ENCODE measurements at places on chromosomes 16 and 17. TPM values are rescaled to one million over a fixed set of nuclear protein-coding genes. Genes with fewer than 3 reads are reported as not detected.

The TNFRSF13B gene
- polyA plus RNA-seq = not detected

DNA sequence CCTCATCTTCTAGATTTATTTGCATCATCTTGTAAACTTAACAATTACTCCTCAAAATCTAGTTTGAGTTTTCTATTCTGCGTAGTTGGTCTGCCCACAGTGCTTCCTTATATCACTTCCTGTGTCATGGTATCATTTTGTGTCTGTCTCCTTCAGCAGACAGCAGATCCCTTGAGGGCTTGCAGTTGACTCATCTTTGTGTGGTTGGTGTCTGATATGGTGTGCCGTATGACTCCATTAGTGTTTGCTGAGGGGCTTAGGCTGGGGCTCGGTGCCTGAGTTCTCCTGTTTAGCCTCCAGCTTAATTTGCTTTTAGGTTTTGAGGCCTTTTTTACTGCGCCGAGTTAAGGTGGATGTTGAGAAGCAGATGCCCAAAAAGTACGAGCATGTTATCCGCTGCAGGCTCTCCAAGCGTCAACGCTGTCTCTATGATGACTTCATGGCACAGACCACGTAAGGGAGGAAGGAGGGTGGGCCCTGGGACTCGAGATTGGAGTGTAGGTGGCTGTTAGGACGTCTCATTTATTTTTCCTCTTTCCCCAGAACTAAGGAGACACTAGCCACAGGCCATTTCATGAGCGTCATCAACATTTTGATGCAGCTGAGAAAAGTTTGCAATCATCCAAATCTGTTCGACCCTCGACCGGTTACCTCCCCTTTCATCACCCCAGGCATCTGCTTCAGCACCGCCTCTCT lies 16.9 kb downstream of the SRCAP start:
- DNase-seq = no peak

- no peak for DNase-seq
These were observed 112.0 kb downstream of the CLEC16A start for GRCh38 chr16:11056090-11056992.

DNA sequence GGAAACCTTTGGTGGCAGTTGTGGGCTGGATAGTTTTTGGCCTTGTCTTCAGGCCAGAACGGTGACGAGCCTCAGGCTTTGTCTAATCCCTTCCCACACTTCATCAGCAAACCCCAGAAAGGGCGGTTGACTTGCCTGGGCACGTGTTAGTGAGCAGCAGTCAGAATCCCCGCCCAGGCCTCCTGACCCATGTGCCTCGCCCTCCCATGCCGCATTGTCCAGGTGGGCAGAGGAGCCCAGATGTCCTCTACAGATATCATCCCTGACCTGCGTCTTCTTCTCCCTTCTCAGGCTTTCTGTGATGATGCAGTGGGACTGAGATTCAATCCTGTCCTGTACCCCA lies 82.5 kb downstream of the OR1D5 start:
- DNase-seq = no peak

DNA sequence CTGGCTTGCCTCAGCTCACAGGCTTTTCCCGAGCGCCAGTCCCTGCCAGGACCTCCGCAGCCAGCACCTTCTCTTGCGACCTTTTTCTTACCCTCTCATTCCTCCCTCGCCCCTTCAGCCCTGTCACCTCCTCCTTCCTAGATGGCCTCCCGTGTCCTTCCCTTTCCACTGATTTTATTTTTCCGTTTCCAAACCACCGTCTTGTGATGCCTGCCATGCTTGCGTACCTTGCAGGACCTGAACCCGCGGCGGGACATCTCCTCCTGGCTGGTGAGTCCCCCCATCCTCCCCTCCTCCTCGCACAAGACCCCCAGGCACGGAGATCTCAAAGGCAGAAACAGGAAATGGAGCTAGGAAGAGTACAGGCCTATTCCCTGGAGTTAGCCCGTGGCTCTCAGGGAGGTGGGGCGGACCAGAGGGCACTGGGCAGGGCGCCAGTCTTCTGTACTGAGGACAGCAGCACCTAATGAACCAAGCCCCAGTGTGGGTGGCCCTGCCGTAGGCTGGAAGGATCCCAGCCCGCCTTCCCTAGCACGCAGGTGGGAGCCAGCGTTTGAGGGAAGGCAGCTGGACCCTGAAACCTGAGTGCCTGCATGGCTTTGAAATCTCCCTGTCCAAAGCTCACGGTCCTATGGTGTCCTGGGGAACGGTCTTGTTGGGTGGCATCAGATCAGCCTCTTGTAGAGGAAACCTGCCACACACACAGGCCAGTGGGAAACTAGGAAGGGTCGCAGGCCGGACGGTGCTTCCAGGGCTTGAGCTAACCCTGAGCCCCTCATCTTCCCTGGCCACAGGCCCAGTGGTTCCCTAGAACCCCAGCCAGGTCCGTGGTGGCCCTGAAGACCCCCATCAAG lies 612 bp downstream of the CISD3 start:
- no peak for DNase-seq

DNA sequence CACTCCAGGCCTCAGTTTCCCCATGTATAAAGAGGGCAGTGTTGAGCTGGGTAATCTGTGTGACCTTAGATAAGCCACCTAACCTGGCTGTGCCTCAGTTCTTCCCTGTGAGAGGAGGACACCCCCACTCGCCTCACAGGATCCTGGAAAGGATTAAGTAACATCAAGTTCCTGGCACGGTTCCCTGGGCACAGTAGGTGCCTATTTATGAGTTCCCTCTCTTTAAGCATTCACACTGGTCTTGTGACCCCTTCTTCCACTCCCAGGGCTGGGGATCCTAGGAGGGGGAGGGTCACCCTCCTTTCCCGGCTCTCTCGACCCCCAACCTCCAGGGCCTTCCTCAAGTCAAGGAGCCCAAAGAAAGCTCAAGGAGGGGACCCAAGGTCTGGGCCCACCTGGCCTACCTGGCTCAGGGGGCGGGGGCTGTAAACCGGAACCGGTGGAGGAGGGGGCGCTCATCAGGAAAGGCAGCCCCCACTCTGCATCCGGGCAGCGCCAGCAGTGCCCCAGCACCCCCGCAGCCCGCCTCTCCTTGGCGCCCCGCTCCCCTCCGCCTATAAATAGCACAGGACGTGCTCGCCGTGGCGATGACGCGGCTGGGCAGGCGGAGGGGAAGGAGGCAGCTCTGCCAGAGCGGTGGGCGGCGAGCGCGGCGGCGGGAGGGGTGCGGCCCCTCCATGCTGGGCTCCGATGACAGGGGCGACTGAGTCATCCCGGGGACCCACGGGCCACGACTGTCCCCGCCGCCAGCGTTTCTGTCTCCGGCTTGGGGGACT lies 9.4 kb downstream of the RPL19 start:
- DNase-seq = no peak

The BIRC5 gene
- 32.2 TPM for polyA plus RNA-seq

DNA sequence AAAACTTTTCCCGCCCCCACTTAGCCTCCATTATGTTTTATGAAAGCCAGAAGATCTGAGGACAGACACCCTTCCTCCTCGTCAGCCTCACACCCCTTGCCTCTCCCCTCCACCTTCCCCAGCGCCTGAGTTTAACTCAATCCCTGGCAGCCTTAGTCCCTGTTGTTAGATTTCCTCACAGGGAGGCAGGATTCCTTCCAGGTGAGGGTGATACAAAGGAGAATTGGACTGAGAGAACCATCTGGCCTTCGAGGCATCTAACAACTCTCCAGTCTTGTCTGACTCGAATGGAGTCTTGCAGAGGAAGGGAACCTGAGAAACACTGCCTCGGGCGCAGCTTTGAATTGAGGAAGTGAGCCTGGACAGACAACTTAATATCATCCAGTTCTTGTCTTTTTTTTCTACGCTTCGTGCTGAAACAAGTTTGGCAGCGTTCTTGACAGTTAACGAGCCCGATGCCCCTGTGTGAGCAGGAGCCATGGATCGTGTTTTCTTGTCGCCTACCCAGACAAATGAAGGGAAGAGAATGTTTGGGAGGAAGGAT lies 1.3 kb upstream of the ZNF768 start:
- no peak for DNase-seq

DNA sequence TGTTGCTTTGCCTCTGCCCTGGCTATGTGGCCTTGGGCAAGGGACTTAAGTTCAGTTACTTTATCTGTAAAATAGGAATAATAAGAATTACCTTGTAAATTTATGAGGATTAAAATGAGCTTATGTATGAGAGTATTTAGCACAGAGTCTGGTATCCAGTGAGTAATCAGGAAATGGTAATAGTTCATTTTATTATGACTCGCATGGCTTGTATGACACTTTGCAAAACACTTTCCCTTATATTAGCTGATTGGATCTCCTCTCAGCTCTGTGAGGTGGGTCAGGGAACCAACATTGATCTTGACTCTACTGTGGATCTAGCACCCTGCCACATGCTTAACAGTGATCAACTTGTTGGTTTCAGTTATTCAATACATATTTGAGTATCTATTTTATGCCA lies 8.3 kb upstream of the CDH3 start:
- DNase-seq = no peak

DNA sequence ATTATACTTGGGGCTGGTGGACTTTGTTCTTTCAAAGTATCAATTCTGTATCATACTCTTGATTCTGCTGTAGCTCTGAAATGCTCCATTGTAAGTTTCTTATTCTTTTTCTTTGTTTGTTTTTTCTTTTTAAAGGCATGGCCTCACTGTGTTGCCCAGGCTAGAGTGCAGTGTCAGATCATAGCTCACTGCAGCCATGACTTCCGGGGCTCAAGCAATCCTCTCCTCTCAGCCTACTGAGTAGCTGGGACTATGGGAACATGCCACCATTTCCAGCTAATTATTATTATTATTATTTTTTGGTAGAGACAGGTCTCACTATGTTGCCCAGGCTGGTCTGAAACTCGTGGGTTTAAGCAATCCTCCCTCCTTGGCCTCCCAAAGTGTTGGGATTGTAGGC lies 38.9 kb upstream of the METTL9 start:
- no peak for DNase-seq

DNA sequence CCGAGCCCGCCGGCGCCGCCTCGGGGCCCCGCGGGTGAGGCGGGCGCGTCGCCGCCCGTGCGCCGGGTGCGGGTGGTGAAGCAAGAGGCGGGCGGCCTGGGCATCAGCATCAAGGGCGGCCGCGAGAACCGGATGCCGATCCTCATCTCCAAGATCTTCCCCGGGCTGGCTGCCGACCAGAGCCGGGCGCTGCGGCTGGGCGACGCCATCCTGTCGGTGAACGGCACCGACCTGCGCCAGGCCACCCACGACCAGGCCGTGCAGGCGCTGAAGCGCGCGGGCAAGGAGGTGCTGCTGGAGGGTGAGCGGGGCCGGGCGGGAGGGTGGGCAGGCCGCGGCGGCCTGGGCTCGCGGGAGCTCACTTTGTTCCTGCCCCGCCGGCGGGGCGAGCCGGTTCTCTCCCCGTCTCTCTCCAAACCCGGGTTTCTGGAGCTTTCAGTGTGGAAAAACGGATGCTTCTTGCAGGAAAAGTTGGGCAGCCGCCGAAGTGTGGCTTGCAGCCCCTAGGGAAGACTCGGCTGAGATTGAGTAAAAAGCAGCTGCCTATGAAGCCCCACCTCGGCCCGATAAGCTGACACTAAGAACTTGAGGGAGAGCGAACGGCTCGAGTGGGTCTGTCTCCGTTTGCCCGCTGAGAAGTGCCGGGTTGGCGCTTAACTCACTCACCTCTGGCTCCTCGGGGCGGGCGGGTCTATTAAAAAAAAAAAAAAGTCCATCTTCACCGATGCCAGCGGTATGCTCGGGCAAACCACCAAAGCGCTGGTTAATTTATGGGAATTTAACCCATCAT lies 677 bp downstream of the SNTB2 start:
- no peak for DNase-seq

DNA sequence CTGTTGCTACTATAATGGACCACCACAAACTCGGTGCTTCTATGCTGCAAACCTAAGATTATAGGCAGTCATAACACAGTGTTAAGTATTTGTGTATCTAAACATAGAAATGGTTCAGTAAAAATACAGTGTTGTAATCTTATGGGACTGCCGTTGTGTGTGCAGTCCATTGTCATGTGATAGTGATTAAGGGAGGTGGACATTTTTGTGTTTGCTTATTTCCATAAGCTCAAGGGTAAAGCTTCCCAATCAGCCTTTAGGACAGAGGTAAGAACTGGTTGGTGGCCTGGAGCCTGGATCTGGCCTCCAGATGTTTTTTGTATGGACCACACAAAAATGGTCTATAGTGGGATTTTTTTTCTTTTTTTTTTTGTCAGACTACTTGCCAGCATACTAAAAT lies 29.9 kb downstream of the WWOX start:
- DNase-seq = no peak

The KRTAP9-4 gene
- not detected for polyA plus RNA-seq

- DNase-seq = no peak
These were observed 8.5 kb downstream of the TIMM22 start for GRCh38 chr17:1005361-1005946.

DNA sequence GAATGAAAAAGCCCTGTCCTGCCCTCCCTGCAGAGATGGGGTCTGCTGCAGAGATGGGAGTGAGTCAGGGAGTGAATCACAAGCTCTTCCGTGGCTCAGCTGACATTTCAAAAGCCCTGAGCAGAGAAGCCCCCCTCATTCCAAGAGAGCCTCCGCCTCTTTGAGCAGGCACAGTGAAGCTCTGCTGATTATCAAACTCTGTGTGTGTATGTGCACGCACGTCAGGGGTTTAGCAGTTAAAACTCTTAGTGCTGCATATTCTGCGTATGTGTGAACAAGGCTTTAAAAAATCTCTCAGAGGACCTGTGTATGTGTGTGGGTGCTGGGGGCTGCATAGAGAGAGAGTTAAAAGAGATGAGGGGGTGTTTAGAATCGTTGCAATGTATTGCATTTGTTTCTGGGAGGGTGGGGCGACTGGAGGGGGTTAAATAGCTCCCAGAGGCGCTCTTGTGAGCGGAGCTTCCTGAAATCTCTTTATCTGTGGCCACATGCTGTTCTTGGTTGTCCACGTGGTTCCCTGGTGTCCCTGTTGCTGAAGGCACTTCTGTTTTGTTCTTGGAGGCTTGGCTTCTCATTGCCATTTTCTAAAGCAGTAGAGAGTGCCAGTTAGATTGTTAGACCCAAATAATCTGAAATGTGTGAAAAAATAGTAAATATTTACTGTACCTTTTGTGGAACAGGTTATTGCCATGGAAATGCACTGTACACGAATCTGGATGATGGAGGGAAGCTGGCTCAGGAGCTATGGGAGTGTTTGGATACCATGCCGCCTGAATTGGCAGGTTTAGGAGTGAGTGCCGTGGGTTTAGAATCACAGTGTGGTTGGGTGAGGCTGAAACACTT lies 116.6 kb downstream of the PRKCB start:
- no peak for DNase-seq

The CHAD gene
- polyA plus RNA-seq = 2.0 TPM

DNA sequence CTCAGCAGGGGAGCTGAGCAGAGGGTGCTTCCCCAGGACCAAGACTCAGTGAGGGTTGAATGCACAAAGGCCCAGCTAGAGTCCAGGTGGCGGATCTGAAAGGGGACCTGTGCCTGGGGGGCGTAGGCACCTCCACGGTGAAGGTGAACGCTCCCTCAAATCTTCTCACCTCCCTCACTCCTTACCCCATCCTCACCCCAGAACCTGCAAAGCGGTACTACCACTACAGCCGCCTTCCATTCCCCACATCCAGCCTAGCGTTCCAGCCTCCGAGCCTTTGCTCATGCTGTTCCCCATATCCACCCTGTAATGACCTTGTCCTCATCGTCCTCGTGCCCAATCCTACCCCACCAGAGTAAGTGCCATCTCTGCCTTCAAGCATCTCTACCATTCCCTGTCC lies 30.6 kb downstream of the TRPV3 start:
- no peak for DNase-seq

GRCh38 chr16:72033437-72033836 lies 20.9 kb upstream of the HP start:
- DNase-seq = no peak

Data from renal pelvis (tissue), 12 donors.